Fibroblast of skin of right quadriceps (primary cell): ENCODE measurements at places on chromosomes 2 and 18.

GRCh38 chr2:9760902-9761228 lies 82.4 kb upstream of the TAF1B start:
- DNase-seq = no peak

- peak; percentile 40 for DNase-seq
Measured at GRCh38 chr18:28005164-28005563, 171.8 kb downstream of the CDH2 start.

DNA sequence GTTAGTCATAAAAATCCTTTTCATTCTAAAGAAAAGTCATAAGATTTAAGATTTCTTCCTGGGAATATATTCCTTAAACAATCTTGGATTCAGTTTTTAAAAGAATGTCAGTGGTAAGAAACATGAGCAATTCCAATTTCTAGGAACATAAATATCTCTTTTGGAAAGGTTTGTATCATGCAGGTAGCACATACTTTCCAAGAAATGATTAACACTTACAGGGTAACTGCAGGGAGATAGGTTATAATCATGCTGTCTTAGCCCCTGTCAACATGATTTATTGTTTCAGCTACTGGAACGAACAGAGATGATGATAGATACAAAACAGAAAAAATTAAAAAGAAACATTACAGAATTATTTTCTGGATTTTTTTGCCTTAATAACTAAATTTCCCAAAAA lies 1537.7 kb downstream of the LRP1B start:
- no peak for DNase-seq

DNA sequence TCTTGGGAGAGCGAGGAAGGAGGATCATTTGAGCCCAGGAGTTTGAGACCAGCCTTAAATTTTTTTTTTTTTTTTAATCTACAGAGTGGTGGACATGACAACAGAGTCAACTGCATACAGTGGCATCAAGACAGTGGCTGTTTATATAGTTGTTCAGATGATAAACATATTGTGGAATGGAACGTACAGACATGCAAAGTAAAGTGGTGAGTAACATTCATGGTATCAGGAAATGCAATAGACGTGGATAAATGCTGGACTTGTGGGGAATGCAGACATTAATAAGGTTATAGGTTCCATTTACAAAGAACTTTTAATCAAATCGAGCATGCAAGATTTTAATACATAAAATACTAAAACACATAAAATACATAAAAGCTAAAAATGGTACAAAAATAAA lies 11.9 kb downstream of the WDR43 start:
- DNase-seq = no peak

DNA sequence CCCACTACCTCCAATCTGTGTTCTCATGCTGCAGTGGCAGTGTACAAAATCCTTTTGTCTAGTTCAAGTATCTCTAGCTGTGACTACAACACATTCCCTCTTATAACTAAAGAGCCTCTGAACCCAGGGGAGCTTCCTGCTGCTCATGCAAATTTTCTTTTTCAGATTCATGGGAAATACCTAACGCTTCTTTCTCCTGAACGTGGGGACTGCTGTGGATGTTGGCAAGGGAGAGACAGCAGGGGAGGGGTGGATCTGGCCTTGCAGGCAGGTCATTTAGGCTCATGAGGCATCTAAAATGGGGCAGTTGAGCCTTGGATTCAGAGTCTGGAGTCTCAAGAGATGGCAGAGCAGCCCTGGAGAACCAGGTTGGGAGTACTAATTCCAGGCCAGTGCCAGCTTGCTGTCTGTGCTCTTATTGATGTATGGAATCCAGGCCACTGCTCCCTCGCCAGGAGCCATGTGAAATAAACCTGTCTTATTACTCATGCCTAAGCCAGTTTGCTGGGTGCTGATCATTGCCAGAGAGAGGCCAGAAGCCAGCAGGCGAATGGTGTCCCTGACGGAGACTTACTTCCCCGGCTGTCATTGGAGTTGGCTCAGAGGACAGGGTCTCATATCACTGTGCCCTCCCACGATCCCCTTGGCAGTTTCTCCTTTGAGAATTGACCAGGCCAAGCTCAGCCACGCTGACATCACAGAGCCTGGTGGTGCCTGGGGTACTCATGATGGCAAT lies 29.2 kb upstream of the TNP1 start:
- no peak for DNase-seq

DNA sequence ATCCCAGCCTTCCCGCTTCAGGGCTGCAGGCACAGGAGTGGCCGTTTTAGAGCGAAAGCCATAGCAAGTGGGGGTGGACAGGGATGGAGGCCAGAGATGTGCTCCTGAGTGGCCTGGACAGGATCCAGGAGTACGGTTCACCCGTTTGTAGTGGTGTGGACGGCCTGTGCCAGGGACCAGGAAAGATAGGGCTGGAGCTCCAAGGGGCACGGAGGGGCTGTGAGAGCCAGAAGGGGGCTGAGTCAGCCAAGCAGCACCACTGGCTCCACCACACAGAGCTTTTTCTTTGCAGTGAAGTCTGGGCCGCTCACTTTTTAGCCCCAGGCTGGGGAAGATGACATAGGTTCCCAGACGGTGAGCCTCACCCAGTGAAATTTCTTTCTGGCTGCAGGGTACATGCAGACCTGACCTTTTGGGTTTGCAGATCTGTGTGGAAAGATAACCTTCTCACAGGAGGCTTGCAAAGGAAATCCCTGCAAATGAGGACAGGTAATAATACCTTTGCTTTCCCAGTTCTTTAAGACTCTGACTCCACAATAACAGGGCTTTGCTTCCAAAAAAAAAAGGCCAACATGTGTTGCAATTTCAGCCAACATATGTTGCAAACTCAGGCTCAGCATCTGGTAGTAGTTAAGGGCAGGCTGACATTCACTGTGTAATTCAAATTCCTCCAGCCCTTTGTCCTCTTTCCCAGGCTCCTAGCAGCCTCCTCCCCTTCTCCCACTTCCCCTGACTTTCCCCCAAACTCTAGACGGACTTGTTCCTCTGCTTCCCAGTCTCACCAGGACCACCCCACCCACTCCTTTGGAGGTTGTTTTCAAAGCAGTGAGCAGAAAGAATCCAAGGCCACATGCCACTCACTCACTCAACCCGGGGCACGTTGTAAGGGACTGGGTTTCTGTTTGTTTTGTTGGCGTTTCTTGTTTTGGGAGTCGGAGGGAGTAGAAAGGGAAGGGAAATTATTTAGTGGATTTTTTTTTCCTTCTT lies 20.3 kb upstream of the LAPTM4A start:
- DNase-seq = peak; percentile 98

DNA sequence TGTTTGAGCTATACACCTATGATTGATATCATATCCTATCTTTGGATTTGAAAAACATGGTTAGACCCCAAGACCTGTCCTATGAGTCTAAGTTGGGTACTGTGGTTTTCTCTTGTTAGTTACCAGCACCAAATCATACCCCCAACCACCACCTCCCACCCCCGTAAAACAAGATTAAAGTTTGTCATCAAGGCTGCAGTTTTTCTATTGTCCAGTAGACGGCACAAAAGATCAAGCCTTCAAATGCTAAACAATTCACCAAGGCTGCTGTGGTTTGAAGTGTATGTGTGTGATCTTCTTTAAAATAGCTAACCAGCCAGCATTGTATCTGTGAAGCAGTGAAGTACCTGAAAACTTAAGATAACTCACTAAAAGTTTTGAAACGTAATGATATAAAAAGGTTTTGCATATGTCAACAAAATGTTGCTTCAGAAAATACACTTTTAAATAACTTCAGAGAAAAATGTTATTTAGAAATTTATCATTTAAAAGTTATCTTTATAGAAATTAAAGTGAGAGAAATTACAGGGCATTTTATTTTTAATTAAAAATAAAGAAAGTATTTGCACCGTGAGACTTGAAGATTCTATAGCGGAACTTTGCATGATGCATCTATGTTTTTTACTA lies 5.8 kb upstream of the MEIS1 start:
- peak; percentile 59 for DNase-seq
